ENCODE measurements at places on chromosomes 12 and 14.

GRCh38 chr12:1313906-1314305 is 280.5 kb downstream of the FBXL14 start:
- no peak for DNase-seq

DNA sequence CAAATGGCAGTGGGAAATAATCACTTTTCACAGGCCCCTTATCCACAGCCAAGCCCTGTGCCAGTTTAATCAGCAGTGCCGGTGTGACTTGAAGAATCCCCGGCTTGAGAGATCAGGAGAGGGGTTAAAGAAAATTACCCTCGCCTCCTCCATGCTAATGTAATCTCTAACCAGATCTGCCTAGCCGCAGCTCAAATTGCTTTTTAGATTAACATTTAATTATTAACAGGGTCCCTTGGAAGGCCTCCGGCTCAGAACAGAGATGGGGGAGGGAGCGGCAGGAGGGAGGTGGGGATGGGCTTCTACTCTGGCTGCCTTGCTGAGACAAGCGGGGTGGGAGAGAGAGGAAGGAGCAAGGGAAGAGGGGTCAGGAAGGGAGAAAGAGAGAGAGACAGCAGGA is 24.0 kb downstream of the FAM222A start:
- DNase-seq: no peak

- no peak for DNase-seq
Measured at GRCh38 chr12:6754411-6754810, 1.5 kb upstream of the MLF2 start.

DNA sequence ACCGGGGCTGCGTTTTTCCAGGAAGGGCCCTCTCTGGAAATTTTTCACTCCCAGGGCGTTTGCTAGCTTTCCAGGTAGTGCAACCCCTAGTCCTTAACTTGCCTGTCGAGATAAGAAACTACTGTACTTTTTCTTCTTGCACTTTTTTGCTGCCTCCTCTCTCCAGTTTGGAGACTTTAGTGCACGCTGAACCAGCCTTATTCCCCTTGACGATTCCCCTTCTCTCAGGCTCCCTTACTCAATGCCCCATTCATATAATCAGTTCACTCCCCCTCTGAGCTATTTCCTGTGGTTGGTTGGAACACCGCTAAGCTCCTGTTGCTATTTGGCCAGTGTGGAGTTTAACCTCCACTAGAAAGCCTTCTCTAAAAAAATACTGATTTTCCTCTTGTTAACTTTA is 682 bp downstream of the CREBL2 start:
- peak; percentile 13 for DNase-seq

DNA sequence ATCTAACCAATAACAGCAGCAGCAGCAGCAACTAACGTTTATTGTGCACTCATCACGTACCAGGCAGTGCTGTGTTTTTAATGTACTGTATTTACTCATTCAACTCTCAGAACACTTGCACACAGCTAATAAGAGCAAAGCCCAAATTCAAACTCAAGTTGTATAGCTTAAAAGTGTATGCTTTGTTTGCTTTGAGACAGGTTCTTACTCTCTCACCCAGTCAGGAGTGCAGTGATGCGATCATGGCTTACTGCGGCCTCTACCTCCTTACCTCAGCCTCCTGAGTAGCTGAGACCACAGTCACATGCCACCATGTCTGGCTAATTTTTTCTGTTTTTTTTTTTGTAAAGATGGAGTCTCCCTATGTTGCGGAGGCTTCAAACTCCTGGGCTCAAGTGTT is 105.4 kb downstream of the PAPLN start:
- DNase-seq: no peak

DNA sequence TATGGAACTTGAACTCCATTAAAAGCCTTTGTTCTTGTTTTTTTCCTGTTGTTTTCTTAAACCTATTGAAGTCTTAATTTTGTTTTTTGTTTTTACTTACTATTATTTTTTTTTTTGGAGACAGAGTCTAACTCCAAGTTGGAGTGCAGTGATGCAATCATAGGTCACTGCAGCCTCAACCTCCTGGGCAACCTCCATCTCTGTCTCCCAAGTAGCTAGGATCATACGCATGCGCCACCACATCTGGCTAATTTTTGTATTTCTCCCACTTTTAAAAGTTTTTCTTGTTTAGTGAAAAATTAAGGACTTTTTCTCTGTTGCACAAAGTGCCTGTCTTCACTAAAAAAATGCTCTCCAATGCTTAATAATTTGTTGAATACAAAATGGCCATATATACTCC is 76.2 kb downstream of the SCN8A start:
- DNase-seq: no peak

DNA sequence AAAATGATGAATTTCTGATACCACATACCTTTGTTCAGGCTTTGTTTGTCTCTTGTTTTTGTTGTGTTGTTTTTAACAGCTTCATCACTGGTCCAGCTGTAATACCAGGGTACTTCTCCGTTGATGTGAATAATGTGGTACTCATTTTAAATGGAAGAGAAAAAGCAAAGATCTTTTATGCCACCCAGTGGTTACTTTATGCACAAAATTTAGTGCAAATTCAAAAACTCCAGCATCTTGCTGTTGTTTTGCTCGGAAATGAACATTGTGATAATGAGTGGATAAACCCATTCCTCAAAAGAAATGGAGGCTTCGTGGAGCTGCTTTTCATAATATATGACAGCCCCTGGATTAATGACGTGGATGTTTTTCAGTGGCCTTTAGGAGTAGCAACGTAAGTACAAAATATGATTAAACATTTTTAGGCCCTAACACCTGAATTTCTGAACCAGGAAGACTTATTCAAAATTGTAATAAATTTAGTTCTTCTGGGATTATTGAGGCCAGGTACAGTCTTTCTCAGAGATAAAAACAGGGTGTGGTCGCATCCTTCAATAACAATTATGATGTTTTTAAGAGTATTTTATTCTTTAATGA is 22.4 kb downstream of the RXYLT1 start:
- peak; percentile 12 for DNase-seq

GRCh38 chr12:72148709-72149108 is 123.5 kb upstream of the TRHDE start:
- DNase-seq: no peak

GRCh38 chr14:65959563-65960024 is 526.6 kb upstream of the CCDC196 start:
- no peak for DNase-seq

DNA sequence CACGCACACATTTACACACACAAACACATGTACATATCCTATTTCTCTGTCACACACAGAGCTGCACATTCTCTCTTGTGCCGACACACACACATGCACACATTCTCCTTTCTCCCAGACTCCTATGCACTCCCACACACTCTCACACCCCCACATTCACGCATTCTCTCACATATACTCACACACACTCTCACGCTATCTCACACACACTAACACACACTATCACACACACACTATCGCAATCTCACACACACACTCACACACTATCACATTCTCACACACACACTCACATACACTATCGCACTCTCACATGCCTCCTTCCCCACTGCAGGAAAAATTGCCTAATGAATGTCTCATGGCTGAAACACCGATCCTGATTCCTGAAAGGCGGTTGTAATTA is 450.7 kb downstream of the AACS start:
- no peak for DNase-seq

DNA sequence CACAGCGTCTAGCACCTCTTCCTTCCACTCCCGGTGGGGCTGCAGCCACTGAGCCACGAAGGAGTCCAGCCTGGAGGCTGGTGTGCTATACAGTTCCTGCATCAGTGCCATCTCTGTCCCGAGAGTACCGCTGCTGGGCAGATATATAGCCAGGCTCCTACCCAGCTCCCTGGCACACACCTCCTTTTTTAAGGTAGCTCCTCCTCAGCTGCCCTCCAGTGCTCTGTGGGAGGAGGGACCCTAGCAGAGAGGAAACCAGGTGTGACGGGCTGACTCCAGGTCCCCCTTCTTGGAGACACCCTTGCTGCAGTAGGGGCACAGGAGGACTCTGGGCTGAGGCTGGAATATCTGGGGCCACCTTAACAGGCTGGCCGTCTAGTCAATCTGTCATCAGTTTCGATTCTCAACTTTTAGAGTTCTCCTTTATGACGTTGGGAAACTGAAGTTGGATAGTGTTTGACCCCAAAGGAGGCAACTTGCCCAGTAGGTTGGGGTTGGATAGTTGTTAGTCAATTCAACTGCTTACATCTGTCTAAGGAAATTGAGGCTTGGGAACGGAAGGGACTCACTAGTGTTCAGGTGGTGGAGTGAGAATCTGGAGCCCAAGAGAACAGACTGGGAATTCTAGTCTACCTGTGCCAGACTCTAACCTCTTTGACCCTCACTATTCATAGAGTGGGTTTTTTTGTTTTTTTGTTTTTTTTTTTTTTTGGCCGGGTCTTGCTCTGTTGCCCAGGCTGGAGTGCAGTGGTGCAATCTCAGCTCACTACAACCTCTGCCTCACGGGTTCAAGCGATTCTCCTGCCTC is at the start of gene OASL:
OASL (minus strand) TSS at position 386 of the 808 bp plus-strand sequence; CDS start at position 111, 275 bp downstream.
- peak; percentile 28 for DNase-seq

- DNase-seq: peak; percentile 52
Measured at GRCh38 chr14:71399057-71399487, 491.8 kb downstream of the PCNX1 start.

- no peak for DNase-seq
Measured at GRCh38 chr14:73358187-73358586, 100.2 kb downstream of the NUMB start.

GRCh38 chr12:98823012-98823411 is 177.9 kb downstream of the APAF1 start:
- no peak for DNase-seq

GRCh38 chr14:97311411-97311810 is 514.2 kb downstream of the VRK1 start:
- DNase-seq: no peak

DNA sequence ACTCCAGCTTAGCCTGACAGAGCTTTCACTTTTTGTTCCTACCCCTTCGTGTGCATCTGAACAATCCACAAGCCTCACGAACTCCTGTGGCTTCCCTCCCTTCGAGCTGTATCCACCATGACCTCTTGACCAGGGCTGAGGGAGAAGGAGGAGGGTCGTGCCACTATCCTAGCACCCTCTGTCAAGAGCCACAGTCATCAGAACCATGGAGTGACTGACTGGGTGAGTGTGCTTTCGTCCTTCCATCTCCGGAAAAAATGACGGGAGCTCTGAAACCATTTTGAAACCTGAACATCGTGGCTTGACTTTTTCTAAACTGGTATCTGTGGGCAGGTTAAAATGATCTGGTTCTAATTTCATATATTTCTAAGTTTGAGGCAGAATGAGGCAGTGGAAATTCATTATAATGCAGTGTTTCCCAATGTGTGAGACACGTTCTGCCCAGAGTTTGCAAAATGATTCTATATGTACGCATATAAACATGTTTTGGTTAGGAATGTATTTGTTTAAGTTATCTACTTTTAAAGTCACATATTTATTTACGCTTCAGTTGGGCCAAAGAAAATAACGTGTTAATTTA is 27.0 kb downstream of the IL26 start:
- no peak for DNase-seq

GRCh38 chr12:76706761-76707160 is 57.2 kb upstream of the ZDHHC17 start:
- DNase-seq: no peak

DNA sequence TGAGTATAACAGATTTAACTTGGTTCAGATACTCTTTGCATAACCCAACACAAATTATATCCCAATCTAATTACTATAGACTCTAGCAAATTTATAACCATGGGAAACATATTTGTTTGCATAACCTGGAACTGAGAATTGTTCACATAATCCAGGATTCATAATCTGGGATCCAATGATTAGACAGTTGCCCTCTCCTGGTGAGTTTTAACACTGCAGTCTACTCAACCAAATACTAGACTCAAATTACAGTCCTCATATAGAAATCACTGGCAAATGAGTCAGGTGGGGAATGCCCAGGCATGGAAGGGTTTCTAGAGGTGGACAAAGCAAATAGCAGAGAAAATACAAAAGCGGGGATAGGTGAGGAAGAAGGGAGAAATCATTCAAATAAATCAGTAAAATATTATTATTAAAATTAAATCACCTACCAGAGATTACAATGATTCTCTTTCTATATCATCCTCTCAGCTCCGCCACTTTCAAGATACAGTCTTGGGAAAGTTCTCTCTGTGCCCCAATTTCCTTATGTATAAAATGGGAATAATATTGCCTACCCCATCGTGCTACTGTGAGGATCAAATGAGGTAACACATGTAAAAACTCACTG is 9.4 kb downstream of the GCH1 start:
- peak; percentile 46 for DNase-seq

DNA sequence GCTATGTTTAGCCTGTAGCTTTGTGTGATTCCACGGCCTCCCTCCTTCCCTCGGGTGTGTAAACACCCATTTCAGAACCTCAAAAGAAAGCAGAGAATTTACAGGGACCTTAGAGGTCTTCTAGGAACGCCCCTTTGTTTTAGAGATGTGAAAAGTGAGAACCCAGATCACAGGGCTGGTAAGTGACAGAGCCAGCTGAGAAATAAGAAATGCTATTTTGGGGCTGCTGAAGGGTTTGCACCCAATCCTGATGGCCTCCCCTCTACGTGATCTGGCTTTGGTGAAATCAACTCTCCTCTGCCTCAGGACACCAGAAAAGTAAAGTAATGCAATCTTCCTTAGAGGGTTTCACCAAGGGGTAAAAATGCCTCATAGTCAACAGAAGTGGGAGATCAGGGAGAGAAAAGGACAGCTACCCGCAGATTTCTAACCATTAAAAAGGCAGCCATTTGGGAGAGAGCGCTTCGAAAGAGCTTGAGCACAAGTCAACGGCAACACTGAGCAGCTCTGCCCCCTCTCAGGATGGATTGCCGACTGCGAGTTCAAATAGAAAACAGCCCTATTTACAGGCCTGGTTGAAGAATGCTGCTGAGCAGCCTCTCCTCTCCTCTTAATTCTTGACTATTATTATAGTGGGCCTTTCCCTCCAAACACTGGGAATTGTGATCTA is 78.5 kb upstream of the RASSF3 start:
- no peak for DNase-seq

DNA sequence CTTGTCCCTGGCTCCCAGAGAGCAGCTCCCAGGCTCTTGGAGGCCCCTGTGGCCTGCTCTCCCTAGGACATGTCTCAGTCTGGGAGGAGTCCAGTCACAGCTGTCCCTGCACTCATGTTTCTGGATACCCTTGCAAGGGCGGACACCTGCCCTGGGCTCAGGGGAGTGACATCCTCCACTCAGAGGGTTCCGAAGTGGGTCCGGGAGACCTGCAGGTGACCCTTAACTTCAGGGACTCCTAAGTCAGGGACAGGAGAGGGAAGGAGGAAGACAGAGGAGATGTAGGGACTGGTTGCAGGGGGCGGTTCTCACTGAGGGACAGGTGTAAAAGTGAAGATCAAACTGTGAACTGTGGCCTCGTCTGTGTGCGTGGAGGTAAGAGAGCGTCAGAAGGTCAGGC is 37.6 kb downstream of the CACNA2D4 start:
- DNase-seq: no peak

DNA sequence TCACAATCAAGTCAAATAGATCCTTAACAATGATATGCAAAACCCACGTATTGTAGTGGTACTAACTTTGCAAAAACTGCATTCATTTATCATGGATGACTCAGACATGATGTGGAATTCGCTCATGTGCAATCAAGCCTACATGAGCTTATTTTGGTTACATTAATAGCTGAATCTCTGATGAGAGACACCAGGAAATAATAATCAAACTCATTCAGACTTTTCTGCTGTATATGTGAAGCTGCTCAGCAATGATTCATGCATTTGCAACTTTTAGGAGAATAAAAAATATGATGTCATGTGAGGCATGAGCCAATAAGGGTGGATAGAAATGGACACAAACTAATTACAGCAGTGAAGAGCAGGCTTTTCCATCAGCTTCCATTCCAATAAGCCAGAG is 1075.8 kb upstream of the TMEM132C start:
- DNase-seq: no peak
